ENCODE measurements at places on chromosomes 5 and 9.

DNA sequence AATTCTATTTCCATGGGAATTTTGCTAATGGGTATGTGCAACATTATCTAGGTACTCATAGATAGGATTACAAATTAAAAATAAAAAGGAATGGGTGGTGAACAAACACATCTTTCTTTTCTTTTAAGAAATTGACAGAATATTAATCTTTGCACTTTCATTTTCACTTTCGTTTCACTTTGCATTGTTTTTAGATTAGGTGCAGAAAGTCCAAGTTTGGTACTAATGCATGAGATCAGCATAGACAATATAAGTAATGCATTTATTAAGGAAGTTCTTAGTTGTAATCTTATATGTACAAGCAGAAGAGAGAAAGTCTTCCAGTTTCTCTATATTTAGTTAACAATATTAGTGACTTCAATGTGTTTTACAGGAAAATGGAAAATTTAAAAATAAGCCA lies 196.5 kb downstream of the COMMD10 start:
- DNase-seq: no peak

DNA sequence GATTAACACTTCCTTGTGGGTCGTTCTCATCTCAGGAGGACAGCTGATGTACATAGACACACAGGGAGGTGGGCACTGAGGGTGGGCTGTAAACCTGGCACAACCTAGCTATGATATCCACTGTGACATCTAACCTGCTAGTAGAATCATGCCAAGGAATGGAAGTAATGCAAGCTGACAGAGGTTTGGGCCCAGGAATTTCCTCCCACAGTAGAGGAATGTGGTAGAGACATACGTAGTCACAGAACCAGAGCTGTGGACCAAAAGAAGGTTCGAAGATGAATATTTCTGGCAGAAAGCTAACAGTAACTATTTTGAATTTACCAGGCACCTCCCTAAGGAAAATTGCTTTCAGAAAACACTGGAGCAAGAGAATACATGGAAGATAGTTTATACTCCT lies 15.2 kb upstream of the DNAJC25 start:
- no peak for DNase-seq

GRCh38 chr9:82333671-82334070 lies 345.1 kb downstream of the SPATA31D1 start:
- DNase-seq: no peak

DNA sequence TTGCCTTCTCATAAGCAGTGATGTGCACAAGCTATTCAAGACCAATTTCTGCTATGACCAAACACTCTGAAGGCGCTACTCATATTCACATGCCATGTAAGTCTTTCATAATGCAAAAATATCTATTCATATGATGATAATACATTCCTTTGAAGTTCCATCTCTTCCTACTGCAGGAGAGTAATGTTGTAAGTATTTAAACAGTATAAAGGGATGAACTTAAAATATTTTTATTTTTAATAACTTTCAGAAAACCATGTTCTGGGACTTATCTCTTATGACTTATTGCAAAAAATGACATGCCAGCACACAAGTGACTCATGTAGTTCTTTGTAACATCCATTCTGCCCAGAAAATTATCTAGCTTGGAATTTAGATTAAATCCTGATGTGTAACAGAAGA lies 376.4 kb downstream of the KCTD16 start:
- no peak for DNase-seq

DNA sequence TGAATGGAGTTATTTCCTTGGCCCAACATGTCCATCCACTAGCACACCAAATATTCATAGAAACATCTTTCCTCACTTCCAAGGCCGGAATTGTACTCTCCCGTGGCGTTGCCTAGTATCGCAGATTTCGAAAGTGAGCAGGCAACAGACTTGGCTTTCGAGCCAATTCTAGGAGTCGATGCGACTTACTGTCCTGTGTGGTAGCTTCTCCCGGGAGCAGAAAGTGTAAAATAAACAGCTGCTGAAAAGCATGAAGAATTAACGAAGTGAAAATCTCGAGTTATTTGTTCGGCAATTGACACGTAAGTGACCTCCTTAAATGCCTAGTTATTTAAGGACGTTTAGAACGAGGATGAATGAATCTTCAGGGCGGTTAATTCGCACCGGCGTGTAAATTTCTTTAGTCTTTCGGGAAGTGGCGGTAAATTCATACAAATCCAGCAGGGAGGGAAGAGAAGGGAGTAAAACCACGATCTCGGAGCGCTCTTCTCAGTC lies 449 bp upstream of the PCSK5 start:
- no peak for DNase-seq

DNA sequence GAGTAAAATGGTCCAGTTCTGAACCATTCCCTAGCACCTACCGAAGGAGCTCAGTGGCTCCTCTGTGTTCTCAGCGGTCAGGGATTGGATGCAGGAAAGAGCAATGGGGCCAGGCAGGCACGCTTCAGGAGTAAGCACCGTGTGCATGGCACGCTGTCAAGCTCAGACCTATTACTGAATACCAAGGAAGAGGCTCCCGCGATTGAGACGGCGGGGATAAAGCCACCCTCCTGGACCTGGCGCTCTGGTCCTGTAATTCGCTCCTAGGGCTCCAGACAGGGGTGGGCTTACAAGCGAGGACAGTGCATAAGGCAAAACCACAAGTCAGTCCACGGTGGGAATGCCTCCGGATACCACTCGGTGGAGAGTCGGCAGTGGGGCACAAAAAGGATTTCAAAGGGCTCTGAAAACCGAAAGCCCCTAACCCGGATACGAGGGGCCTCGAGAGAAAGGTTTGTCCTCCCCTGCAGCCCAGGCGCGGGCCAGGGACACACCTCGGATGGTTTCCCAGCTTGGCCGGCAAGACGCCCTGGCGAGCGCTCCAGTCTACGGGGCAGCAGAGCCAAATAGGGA lies 988 bp downstream of the OXCT1 start:
- no peak for DNase-seq

- DNase-seq: peak; percentile 62
Observed at GRCh38 chr5:170338933-170339779, 41.6 kb upstream of the LCP2 start.

- DNase-seq: no peak
Observed at GRCh38 chr5:14017904-14018303, 73.4 kb upstream of the DNAH5 start.

DNA sequence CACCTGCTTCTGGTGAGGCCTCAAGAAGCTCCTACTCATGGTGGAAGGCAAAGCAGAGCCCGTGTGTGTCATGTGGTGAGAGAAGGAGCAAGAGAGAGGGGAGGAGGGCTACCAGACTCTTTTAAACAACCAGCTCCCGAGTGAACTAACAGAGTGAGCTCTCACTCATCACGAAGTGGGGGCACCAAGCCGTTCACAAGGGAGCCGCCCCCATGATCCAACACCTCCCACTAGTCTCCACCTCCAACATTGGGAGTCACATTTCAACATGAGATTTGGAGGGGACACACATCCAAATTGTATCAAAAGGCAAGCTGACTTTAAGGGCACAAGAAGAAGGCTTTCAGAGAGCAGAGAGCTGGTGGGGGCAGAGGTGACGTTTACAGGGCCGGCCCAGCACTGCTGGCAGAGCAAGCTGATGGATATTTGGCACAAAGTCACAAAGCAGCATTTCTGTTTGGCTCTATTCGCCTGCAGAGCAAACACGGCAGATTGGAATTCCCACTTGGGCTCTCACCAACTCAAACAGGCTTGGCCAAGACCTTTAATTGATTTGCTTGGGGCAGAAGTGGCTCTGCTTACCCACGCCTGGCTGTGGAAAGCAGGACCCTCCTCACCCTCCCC lies 20.0 kb downstream of the PITX1 start:
- no peak for DNase-seq

DNA sequence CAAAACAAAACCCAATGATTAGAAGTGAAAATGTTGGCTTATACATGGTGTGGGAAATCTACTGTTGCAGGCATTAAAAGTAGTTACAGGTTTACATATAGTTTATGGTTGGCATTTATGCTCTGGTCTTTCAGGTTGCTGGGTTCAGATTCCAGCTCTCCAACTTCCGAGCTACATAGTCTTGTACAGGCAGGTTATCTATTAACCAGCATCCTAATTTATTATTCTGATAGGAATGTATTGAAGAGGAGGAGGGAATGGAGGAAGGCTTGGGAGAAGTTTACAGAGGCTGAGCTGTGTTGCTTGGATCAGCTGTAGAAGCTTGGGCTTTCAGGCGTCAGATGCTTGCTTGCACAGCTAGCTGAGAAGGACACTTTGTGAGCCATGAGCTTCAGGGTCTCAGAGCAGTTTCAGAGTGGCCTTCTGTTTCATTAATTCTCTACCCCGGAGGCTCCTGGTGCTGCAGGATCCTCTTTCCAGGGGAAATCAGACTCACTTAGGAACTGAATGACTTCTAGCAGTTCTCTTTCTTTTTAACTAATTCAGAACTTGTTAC lies 11.7 kb upstream of the ERBIN start:
- no peak for DNase-seq

DNA sequence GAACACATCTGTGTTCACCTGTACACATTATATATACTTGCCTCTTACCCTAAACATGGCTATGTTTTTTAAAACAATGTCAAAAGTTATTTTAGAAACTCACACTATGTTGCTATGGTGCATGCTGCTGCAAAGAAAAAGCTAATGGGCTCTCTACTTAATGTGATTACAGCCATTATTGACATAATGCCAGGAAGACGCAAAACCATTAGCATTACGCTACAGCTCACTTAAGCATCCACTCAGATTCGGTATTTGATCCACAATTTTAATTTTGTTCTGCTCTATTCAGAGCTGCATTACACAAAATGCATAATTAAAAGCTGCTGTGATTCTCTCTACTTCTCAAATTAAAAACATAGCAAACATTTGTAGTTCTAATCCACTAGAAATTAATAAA lies 395.2 kb downstream of the BNC2 start:
- DNase-seq: no peak

All from erythroblast (primary cell).